ENCODE measurements at places on chromosomes 4 and X.

DNA sequence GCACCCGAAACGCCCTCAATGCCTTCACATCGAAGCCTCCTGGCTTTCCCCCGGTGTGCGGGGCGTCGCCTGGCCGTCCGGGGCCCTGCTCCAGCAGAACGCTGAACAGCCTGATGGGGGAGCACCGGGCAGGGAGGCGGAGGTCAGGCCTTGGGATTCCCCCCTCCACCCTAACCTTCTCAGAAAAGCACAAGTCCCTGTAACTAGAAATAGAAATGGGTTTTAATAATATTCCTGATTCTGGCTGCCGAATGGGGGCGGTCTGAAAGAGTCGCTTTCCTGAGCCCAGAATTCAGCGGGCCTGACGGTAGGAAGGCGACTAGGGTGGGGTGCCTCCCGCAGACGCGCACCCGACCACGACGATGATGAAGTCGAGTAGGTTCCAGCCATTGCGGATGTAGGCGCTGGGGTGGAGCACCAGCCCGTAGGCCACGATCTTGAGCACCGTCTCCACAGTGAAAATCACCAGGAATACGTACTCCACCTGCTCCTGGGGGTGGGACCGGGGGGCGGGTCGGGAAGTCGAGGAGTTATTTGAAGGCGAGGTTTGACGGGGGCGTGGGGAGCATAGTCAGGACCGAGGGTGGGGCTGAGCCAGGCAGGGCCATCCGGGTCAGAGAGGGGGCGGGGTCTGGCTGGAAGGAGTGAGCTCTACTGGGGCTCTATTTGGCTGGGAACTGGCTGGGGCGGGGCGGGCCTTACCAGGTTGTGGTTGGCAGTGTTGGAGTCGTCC, 2.5 kb downstream of the CACNA1F start:
- DNase-seq, result peak; percentile 72

- no peak for DNase-seq
These were observed 412.3 kb downstream of the PDGFC start for GRCh38 chr4:156559346-156559745.

DNA sequence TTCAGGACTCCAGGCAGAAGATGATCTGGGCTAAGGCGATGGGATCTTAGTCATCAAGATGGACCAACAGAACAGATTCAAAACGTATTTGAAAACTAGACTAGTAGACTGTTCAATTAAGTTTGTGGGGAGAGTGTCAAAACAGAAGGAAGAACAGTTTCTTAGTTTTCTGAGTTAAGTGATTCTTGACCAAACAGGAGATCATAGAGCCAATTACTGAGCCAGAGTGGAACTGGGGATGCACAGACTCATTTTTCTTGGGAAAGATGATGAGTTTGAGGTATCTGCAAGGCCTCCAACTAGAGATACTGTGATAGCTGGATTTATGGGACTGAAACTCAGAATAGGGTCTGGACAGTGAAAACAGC, 119.5 kb downstream of the REELD1 start:
- no peak for DNase-seq

DNA sequence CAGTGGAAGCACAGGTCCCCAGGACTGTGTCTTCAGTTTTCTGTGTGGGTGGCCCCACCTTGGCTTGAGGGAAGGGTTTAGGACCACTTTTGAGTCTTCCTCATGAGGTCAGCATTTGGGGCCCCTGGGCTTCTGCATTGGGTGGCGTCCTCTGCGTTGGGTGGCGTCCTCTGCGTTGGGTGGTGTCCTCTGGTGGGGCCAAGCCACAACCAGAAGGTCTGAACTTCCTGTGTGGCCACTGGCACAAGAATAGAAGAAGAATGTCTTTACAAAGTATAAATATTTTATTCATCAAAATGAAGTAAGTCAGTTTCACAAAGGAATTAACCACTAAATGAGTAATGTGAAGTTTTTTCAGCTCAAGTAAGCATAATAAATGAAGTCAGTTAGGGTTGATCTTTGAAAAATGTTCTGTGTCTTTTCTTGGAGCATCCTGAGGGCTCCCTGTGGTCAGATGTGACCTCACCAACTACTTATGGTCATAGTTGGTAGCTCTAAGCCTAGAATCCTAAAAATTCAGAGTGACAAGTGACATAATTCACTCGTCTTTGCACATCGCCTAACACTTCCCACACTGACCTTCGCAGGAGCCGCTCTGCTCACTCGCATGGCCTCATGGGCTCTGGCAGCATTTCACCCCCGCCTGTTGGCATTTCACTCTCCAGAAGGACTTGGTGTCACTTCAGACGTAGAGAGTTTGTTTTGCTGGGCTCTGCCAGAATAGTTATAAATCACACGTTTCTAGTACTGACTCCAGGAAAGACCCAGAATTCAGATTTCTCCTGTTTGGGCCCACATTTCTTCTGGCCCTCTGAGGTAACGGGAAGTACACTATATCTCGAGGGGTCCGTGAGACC, 39.0 kb upstream of the HGFAC start:
- DNase-seq, result no peak

DNA sequence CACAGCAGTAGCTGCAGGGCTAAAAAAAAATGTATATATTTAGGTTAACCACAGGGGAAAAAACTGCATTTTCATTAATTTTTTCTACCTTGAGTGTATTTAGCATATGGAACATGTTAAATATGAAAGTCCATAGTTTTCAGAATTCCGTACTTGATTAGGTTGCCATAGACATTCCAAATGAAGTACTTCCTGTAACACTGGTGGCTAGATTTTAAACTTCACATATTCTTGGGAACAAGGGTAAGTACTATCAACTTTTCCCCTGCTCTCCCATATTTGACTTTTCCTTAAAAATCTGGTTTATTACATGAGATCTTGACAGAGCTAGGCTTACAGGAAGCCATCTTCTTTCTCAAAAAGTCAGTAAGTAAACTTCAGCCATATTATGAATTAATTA, 9.8 kb downstream of the SLC7A11 start:
- DNase-seq, result no peak

- DNase-seq, result no peak
These were observed 129.6 kb downstream of the DCLK2 start for GRCh38 chr4:150207871-150208270.

- no peak for DNase-seq
These were observed 287.6 kb downstream of the ARHGAP24 start for GRCh38 chr4:85762529-85762871.

DNA sequence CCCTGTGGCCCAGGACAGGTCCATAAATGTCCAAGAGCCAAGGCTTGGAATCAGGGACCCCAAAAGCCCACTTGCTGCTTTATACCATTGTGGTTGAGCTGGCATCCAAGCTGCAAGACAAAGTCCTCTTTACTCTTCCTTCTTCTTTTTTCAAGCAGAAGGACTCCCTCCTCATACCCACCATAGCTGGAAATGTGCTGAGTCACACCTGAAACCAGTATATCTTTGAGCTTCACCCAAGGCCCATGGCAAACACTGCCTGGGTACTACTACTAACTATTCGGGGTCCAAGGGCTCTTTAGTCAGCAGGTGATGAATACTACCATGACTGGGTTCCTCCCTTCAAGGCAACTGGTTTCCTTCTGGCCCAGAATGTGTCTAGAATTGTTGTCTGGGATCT, 37.3 kb upstream of the NMU start:
- DNase-seq, result no peak

- DNase-seq, result no peak
These were observed 3.6 kb downstream of the PSAPL1 start for GRCh38 chr4:7430965-7431695.

All from GM12865 (cell line).